ENCODE measurements at places on chromosomes 16 and 17.
A peak's percentile ranks its signal among the peaks of the same experiment; 100 is the strongest.

GRCh38 chr16:57539072-57539796 lies 2.9 kb upstream of the CCDC102A start:
- no peak for DNase-seq

DNA sequence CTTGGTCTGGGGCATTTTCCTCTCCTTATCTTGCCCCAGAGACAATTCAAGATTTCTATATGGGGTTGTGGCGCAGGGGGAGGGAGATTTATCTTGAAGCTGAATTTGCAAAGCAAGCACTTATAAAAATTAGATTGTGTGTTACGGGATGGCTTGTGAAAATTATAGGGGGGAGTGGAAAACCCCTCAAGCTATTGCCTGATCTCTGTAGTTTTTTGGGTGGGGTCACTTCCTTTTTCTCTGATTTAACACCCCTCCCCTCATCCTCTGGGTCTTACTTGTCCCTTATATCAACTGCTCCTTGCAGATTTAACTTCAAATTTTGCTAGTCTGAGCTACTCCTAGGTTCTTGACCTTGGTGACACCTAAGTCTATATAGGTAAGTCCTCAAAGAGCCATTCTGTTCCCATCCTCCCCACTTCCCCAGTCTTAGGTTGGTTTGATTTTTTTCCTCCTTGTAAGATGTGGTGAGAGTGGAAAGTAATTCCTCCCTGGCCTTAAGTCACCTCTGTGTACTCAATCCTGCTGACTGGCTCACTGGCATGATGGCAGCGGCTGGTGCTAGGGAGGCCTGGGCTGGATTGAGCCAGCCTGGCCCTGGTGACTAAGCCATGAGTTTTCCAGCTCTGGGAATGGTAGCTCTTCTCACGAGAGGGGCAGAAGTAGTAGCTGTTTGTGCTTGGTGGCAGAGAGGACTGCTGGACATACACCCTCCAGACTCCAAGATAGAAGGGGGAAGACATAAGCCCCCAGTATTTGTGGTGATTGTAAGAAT lies 2.3 kb downstream of the ARL4D start:
- DNase-seq: no peak

DNA sequence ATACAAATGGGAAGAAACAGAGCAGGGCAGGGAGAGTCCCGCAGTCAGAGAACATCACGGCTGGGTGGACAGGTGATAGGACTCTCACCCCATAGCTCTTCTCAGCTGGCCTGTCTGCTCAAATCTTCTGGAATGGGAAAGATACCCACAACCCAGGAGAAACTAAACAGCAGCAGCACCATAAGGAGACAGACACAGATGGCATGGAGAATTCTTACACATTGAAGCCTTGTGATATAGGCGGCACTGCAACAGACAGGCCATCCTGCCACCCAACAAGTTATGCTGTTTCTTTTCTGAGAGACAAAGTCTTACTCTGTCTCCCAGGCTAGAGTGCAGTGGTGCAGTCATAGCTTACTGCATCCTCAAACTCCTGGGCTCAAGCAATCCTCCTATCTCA lies 8.6 kb upstream of the ANKRD40CL start:
- DNase-seq: no peak

- no peak for DNase-seq
Measured at GRCh38 chr16:51556694-51557340, 405.7 kb upstream of the SALL1 start.

GRCh38 chr17:78774956-78775571 lies 7.0 kb downstream of the CYTH1 start:
- peak; percentile 33 for DNase-seq
